ENCODE measurements at places on chromosomes 3 and 15.

DNA sequence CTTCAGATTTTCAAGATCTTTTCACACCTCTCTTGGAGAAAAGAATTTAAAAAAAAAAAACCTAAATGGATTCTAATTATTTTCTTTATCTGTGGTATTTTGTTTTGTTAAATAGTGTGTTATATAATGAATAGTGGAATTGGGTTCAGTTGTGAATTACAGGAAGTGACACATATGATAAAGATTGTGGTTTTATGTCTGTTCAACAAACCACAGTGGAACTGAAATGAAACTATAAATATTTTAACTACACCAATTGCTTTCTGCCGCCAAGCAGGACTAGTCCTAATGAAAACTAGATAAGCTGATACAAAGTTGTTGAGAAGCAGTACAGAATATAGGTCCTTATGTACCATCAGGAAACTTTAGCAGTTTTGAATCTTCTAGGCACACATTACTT is 121.6 kb downstream of the UBE2E2 start:
- DNase-seq: no peak

DNA sequence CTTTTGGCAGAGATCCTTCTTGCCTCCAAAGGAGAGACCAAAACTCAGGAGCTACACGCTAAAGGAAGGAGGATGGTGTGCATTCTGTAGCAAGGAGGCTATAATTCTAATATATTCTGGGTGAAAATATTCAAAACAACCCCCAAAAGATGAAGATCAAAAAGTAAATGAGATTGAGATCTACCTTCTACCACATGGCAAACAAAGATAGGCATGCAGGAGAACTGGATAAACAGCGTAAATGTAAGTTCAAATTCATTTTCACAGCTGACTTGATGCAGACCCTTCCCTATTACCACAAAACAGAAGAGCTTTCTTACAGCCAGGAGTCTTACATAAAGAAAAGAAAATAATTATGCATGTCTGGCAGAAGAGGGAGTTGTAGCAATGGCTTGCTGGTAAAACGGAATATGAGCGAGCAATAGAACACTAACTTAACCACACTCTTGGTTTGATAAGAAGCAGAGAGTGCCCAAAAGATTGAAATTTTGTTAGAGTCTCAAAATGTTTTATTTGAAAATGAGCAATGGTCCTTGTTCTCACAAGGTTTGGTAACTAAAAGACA is 272.7 kb downstream of the MECOM start:
- DNase-seq: no peak

DNA sequence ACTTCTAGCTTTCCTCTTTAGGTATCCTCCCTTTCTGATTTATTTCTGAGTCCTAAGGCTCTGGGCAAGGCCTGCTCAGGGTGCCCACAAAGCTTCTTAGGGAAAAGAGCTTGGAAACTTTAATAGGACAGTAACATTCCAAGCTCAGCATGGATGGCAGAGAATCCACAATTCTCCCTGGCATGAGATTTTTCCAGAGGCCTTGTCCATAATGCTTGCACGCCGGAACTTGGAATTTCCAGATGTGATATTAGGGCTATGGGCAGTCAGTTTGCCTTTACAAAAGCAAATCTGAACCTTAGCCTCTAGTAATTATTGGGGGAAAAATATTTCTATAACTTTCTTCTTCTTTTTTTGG is 139.0 kb upstream of the RBMS3 start:
- DNase-seq: no peak

DNA sequence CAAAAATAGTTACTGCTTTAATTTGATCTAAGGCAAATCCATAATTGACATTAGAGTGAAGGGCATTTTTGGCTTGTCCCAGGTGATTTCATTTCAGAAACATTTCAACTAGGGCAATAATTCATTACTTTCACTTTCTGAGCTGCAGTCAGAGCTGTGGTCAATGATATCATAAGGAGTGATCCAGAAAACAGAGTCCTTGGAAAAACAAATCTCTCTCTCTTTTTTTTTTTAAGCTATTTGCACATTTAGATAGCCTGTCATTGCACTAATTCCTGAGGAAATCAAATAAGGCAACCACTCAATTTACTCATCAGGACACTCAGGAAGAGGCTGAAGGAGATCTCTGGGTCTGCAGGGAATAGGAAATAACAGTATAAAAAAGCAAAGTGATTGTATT is 269.5 kb upstream of the LRRC3B start:
- no peak for DNase-seq

DNA sequence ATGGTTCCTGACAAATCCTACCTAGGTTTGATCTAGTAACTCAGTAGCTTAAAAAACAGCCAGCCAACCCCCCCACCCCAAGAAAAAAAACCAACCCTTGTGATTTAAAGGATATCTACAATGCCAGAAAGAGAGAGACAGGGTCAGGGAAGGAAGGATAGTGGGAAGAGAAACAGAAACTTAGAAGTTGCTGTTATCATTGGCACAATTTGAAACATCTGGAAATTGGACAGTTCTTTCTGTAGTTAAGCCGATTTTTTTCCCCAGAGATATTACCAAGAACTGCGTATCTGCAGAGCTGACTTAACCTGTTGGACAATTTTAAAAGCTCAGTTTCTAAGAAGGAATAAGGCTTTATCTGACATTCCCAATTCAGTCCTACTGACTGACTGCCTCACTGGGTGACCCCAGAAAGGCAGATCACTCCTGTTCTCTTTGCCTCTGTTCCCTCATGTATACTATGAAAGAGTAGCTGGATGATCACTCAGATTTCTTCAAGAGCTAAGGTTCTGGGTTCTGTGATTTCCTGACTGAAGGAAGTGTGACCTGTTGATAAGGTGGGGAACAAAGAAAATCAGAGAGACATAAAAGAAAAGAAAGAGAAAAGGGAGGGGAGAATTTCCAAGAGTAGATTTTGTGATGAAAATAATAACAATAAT is 128.3 kb downstream of the MAP2K5 start:
- DNase-seq: no peak

DNA sequence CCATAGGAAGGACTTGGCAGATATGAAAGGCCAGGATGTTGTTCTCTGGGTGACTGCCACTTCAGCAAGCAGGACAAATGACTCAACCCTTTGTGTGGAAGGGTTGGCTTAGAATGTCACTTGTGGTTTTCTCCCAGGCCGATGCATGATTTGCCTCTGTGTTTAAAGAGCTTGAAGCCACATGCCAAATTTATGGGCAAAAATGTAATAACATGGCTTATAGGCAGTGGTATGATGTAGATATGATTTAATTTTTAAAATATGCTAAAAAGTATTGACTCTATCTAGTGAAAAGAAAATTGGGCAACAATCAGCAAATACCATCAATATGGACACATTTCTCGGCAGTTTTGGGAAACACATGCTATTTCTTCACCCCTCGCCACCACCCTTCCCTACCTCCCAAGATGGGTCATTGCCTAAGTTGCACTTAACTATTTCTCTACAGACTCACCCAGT is 114.6 kb downstream of the CYP19A1 start:
- no peak for DNase-seq

Measured in hypothalamus (tissue), 51 donors.